ENCODE measurements at places on chromosomes 4 and X.
A peak's percentile ranks its signal among the peaks of the same experiment; 100 is the strongest.

GRCh38 chr4:23923840-23924239, 34.0 kb upstream of the PPARGC1A start:
- no peak for DNase-seq

DNA sequence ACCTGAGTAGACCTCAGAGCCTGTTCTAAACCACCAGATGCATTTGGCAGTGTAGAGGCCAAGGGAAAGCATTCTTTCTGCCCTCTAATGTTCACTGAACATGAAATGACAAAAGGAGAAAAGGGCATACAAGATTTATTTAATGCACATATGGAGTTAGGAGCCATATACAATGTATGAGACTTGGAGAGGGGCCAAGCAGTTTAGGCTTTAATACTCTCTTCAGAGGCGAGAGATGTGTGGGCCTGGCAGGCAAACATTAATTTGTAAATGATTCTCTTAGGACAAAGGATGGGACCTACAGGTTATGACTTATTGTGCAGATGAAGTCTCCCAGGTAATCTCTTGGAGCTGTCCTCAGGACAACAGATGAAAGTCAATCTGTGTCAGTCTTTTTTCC, 631.9 kb downstream of the ADGRL3 start:
- no peak for DNase-seq

GRCh38 chr4:88002786-88003185, 4.6 kb upstream of the PKD2 start:
- DNase-seq = peak; percentile 62

DNA sequence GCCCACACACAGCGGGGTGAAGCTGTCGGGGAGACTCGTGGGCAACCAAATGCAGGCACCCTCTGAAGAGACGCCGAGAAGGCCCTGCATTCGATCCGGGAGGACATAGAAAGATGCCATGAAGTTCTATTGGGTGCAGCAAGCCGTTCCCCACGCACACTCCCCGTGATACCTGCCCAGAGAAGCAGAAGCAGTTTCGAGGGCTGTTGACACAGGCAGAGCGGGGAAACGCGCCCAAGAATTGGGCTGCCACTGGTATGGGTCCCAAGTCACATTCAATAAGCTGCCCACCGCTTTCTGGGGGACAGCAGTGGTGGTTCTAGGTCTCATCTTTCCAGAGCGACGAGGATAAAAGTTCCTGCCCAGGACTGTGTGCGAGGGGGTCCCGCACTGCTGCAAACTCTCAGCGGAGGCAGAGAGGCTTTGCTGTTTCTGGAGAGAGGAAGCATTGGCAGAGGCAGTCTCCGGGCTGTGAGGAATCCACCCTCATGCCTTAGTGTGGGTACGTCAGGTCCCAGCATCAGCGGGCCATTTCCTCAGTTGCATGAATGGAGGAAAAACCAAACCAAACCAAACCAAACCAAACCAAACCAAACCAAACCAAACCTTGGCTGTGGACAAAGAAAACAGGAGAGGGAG, 10.1 kb downstream of the PITX2 start:
- no peak for DNase-seq

DNA sequence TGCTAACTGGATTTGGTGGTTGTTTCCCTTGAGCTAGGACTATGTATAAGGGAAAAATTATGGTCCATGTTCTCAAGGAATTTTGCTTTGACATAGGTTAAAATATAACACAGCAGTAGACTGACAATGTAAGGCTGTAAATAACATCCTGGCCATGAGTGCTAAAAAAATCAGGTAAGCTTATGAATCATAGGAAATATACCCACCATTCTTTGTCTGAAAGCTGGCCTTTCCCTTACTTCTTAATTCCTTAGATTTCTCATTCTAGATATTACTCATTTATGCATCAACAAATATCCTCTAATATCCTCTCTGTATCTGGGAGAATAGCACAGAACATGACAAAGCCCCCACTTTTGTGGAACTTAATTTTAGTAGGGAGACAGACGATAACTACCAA, 6.8 kb upstream of the CHRNA9 start:
- no peak for DNase-seq

DNA sequence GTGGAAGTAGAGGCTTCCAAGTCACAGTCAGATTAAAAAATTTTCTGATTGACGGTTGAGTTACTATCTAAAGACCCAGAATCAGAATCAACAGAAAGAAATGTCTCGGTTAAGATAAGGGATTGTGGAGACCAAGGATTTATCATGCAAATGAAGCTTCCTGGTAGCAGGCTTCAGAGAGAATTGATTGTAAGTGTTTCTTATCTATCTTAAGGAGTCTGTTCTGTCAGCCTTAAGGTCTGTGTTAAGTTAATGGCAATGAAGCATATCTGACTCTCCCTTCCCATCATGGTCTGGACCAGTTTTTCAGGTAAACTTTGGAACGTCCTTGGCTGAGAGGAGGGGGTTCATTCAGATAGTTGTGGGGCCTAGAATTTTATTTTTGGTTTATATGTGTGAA, 780.2 kb downstream of the FAM133A start:
- DNase-seq = no peak

DNA sequence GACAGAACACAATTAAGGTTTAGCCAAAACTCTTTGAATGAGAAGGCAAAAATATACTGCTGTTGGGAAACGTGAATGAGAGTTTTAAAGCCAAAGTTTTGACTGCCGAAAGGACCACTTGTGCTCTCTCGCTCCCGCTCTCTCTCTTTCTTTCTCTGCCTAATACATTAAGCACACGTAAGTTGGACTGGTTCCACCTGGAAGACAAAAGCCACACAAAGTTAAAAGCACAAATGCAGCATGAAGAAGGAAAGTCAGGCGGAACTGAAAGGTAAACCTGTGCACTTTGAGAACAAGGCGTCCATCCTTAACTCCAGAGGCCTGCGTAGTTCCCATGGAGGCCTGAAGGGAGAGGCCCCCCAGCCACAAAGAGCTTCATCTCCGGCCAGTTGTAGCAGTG, 1.9 kb downstream of the DCAF12L2 start:
- no peak for DNase-seq

GRCh38 chr4:172951679-172952451, 216.7 kb upstream of the GALNT7 start:
- no peak for DNase-seq

DNA sequence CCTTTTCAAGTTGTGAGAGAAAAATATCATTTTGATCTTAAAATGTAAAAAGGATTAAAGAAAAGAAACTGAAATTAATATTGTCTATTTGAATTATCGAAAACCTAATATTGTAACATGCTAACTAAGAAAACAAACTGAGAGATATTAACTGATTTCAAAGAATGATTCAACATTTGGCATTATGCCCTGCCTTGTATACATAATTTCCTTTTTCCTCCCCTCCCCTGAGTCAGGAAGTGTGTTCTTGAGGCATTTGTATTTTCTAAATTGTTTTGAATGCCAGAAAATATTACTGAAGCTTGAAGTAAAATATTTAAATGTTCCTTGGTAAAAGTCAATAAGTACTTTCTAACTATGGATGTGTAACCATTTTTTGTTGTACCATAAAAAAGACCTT, 49.4 kb downstream of the RPS6KA3 start:
- DNase-seq = peak; percentile 20

GRCh38 chrX:154481911-154482601, 3.0 kb upstream of the LAGE3 start:
- no peak for DNase-seq

DNA sequence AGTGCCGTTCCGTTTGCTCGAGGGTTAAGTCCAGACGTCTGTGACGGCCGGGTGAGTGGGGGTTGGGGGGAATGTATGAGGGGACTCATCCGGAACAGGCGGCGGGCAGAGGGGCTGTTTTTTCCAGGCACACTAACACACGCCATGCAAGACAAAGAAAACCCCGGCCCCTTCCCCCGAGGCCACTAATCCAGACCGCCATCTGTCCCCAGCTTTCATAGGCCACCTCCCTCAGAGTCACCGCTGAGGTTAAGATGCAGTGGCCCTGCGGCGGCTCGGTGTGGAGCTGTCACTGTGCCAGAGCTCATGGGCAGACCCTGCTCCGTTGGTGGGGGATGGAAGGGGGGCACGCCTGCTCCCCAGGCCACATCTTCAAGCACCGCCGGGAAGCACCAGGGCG, 34.1 kb downstream of the SORCS2 start:
- DNase-seq = no peak

GRCh38 chr4:81152839-81153713, 61.9 kb downstream of the PRKG2 start:
- DNase-seq = no peak

- no peak for DNase-seq
Measured at GRCh38 chr4:47519239-47519883, 34.3 kb downstream of the ATP10D start.

DNA sequence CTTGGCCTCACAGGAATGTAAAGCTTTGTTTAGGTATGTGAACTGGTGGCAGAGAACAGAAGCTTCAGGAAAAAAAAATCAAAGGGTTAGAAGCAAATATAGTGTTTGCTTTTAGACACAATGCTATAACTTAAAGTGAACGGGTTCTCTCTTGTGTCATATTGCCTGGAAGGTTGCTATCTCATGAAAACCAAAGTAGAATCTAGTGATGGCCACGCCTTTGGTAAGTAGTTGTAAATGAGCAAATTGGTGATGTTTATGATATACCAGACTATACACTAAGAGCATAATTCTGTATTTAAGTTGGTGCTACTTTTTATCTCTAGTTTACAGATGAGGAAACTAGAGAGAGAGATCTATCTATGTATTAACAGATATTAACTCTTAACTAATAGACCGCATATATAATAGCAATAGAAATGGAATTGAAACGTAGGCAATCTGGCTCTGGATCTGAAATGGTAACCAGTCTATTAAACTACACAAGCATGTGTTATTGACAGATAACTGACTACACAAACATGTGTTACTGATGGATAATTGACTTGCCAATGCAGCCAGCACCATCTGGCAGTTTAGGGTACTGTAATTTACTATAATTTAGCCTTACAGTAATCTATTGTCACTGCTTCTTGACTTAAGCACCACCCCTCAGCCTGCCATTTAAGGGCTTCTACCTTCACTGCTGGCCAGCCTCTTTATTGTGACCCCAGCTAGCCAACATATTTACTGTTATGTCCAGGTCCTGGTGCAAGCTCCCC, 40.8 kb downstream of the HCCS start:
- no peak for DNase-seq

All from GM04504 (cell line).